Activated T-helper 2 cell treated with anti-CD3 and anti-CD28 coated beads, Interferon-gamma antibody, Interleukin-2, Interleukin-4, amounts not matched to agents 10 μg/mL and 5 μg/mL and 100 μg/mL, durations not matched to agents 14 hours and 24 hours and 36 hours (primary cell): ENCODE measurements at places on chromosomes 5 and 9. TPM values are rescaled to one million over a fixed set of nuclear protein-coding genes. Genes with fewer than 3 reads are reported as not detected.

DNA sequence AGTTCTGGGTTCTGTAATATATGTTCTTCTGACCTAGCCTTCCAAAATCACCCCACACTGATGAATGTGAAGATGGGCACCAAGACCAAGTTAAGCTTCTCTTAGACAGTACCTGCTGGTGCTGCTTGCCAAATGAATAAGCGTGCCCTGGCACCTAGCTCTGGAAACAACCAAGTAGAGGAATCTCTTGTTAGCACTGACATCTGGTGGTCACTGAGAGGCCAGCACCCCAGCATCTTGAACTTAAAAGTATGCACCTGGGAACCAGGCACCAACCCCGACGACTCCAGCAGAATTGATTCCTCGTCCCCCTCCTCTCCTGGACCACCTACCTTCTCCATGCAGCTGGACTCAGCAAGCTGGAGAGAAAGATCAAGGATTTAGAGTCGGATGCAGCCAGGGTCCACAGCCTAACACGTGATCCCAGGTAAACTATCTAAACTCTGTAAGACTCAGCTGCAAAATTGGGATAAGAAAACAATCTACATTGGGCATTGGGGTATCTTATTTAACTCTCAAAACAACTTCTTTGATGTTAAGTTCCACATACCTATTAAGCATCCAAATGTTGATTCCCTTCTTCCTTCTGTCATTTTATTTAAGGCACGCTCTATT lies 89.8 kb downstream of the SLC1A3 start:
- no peaks in the 10 kb centered on the region for H3K36me3 ChIP-seq
- H3K27ac ChIP-seq, result no peak overlapping the region
- no peak for DNase-seq
- H3K4me3 ChIP-seq, result no peak overlapping the region
- H3K4me1 ChIP-seq, result peaks cover 2% of the 10 kb centered on the region

GRCh38 chr5:179241764-179242370 lies 103.4 kb downstream of the ADAMTS2 start:
- no peaks in the 10 kb centered on the region for H3K27me3 ChIP-seq
- no peaks in the 10 kb centered on the region for H3K4me1 ChIP-seq
- H3K4me3 ChIP-seq, result no peak overlapping the region
- DNase-seq, result no peak
- H3K36me3 ChIP-seq, result no peaks in the 10 kb centered on the region

DNA sequence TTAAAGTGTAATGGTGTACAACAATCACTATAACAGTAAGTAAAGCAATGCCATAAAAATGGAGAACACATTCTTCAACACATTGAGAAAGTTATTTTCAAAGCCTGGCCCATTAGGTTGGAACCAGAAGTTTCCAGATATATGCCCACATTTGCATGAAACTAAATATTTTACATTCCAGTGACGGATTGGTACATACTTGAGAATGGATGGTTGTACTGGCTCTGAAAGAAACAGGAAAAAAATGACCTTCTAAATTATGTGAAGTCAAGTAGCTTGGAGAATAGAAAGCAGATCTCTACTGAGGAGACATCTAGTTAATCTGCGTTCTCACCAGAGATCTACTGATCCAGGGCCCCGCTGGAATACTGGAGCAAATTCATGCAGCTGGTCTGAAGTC lies 1037.0 kb downstream of the NR2F1-AS1 start:
- H3K4me3 ChIP-seq, result no peak overlapping the region
- H3K4me1 ChIP-seq, result no peaks in the 10 kb centered on the region
- no peak for DNase-seq
- no peak overlapping the region for H3K27ac ChIP-seq
- no peaks in the 10 kb centered on the region for H3K36me3 ChIP-seq

GRCh38 chr5:137498736-137499505 lies at the start of gene SPOCK1:
SPOCK1 (minus strand) TSS chr5:137499326.
- H3K27ac ChIP-seq, result no peak within 1 kb of the TSS
- DNase-seq, result peak; percentile 49
- H3K36me3 ChIP-seq, result no peaks in the 10 kb centered on the region
- no peak within 1 kb of the TSS for H3K4me3 ChIP-seq
- no peaks in the 10 kb centered on the region for H3K4me1 ChIP-seq

SPINK7 gene
- total RNA-seq, result not detected in 2 replicates
